ENCODE measurements at places on chromosomes 5 and 9. TPM values are rescaled to one million over a fixed set of nuclear protein-coding genes. Genes with fewer than 3 reads are reported as not detected.

GRCh38 chr9:136901516-136902258 lies 15.4 kb downstream of the TRAF2 start:
- peak; percentile 90 for DNase-seq

DNA sequence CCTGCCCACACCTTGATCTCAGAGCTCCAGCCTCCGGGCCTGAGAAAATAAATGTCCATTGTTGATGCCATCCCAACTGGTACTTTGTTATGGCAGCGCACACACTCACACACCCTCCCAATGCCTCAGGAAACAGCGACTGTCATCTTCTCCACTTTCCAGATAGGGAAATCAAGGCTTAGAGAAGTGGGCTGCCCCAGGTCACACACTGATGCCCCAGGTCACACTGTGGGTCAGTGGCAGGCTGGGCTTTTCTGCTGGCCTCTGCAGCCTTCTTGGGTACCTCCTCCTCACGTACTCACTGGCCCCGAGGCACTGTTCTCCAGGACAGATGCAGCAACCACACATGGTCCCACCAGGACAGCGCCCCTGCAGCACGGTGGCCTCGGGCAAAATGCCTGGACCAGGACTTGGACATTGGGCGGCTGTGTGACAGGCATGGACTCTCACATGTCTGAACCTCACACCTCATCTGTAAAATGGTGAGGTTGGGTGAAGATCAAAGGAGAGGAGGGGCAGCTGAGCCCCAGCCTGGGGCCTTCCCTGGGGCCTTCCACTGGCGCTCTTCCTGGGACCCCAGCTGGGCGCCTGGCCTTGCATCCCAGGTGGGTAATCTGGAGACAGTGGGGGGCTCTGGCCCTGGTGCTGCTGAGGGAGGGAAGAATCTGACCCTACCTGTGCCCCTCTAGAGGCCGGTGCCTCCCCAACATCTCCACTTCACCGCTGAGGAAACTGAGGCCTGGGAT lies 156.0 kb downstream of the COL23A1 start:
- DNase-seq: no peak

DNA sequence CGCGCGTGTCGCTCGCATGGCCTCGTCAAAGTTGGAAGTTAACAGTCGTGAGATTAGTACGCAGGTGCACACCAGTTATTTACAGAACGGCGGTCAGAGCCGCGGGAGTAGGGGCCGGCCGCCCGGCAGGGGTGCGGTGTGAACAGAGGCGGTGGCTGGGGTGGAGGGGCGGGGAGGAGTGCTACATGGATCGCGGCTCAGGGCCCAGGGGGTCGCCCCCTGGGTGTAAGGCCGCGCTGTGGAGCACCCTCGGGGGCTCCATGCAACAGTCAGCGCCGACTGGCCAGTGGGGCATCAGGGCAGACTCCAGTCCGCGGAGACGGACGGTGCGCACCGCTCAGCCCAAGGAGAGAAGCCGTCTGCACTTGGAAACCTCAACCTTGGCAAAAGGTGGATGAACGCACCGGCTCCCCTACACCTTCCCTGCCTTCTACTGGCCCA lies 60.3 kb downstream of the ZNF354C start:
- no peak for DNase-seq

- no peak for DNase-seq
Measured at GRCh38 chr5:82487131-82487530, 209.0 kb upstream of the RPS23 start.

DNA sequence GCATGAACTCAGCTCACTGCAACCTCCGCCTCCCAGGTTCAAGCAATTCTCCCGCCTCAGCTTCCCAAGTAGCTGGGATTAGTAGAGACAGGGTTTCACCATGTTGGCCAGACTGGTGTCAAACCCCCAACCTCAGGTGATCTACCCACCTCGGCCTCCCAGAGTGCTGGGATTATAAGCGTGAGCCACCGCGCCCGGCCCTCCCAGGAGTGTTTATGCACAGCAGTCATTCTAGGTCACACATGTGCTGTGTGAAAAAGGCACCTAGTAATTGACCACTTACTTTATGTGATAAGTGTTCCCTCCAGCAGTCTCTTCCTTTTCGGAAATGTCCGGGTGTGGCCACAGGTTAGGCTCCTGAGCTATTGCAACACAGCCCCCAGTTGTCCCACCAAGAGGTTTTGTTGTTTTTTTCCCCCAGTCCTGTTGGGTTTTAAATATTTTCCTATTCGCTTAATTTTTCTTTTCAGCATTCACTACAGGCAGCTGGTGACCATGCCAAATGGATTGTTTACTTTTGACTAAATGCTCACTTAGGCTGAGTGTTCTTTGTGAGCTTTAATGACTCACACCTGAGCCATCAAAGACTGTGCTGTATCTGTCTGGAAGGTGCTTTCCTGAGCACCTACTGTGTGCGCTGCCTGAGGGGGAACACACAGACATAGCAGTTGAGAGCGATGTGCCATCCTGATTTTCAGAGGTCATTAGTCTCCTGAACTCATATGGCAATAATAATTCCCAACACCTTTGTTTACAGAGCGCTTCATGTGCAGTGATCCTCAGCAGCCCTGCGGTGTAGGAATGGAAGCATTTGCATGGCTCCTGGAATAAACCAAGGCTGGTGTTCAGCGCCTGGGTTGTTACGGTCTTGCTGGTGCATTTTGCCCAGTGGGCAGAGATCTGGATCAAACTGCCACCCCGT lies 94.3 kb downstream of the MVB12B start:
- peak; percentile 73 for DNase-seq

DNA sequence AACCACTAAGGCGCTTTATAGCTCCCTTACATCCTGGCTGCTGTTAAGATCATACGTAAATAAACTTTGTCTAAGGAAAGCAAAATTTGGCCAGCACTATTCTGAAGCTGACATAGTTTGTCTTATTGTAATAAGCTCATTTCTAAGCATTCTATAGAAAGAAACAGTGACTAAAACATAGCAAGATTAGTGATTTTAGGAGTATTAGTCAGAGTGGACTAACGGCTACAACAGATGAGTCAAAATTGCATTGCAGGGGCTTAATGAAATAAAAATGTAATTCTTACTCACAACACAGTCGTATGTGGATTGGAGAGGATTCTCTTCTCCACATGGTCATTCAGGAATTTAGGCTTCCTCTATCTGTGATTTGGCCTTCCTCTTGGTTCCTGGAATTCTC lies 347.6 kb downstream of the GADD45G start:
- peak; percentile 14 for DNase-seq

- DNase-seq: no peak
Measured at GRCh38 chr9:34553511-34554021, 30.8 kb upstream of the ENHO start.

DNA sequence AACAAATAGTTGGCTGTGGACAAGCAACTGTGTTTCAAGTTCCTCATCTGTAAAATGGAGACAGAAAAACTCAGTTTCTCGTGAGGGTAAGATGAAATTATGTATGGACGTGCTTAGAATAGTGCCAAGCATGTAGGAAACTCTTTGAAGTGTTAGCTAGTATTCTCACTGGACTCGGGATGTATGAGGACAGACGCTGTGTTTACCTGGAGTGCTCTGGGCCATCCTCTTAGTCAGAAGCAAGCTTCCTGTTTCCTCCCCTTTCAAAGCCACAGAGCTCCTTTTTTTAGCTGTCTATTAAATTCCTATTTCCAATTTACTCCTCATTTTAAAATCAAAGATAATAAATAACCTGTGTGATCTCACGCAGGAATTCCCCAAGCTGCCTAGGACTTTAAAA lies 23.8 kb upstream of the IQGAP2 start:
- peak; percentile 51 for DNase-seq

DNA sequence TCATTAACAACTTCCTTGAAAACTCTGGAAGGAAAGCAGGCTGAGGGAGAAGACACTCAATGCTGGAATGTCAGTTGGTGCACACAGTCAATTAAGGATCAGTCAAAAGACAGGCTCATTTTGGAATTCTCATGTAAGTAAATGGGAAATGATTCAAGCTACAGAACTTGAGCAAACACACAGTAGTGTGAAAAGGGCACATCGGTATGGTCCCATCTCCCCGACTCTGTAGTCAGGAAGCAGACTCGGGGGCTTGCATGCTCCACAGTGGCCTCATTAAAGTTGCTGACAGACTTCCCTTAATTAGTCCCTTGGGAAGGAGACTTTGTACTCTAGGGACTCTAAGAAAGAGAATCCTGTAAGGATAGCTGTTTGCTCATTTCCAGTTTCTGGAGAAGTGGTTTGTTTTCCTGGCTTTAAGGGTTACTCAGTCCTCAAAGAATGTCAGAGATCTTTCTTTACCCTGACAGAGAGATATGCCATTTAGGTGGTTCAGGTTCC lies 339.2 kb downstream of the ADAMTS6 start:
- DNase-seq: peak; percentile 70

DNA sequence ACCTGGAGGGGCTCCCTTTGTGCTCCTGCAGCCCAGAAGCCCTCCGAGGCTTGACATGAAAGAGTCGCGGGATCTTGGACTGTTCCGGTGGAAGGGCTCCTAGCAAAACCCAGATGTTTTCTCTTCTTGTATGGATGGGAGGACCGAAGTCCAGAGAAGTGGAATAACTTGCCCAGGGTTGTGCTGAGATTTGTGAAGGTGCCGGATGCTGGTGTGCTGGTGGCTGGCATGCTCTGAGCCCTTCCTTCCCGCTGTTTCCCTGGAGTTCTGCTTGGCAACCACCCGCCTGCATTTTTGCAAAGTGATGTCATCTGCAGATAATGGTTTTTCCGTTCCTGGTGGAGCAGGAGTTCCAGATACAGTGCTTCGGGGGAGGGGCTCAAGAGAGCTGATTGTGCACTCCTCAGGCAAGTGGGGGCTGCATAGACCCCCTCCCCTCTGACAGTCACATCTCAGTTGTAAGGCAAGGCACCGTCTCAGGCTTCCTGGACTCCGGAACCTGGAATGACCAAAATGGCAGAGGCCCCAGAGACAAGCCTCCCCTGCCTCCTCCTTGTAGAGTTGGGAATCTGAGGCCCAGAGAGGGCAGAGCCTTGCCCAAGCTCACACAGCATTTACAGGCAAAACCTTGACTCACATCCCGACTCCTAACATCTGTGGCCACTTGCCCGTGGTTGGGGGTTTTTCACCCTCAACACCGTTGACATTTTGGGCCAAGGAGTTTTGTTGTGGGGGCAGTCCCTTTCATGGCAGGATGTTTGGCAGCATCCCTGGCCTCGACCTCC lies 157.0 kb downstream of the RGS3 start:
- DNase-seq: peak; percentile 96

DNA sequence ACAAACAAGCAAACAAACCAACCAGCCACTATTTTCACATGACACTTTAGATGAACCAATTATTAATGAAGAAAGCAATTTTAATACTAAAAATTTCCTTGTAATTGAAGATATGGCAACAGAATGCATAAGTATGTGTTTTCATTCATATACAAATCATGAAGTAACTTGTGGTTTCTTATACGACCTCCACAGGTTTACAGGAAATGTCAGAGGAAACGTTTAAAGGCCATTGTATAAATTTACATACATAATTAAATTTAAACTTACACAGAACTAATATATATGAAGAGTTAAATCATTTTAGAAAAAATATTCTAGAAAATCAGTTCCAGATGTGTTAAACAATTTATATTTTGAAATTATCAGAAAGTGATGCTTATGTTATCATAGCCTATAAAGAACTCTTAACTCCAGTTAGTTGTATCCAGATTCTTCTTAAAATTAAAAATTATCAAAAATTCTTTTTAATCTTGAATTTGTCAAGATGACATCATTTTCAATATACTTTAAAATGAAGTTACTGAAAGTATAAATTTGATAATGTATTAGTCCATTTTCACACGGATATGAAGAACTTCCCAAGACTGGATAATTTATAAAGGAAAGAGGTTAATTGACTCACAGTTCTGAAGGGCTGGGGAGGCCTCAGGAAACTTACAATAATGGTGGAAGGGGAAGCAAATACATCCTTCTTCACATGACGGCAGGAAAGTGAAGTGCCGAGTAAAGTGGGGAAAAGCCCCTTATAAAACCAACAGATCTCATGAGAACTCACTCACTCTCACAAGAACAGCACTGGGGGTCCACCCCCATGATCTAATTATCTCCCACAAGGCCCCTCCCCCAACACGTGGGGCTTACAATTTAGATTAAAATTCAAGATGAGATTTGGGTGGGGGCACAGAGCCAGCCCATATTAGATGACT lies 192.0 kb downstream of the PIK3R1 start:
- no peak for DNase-seq

DNA sequence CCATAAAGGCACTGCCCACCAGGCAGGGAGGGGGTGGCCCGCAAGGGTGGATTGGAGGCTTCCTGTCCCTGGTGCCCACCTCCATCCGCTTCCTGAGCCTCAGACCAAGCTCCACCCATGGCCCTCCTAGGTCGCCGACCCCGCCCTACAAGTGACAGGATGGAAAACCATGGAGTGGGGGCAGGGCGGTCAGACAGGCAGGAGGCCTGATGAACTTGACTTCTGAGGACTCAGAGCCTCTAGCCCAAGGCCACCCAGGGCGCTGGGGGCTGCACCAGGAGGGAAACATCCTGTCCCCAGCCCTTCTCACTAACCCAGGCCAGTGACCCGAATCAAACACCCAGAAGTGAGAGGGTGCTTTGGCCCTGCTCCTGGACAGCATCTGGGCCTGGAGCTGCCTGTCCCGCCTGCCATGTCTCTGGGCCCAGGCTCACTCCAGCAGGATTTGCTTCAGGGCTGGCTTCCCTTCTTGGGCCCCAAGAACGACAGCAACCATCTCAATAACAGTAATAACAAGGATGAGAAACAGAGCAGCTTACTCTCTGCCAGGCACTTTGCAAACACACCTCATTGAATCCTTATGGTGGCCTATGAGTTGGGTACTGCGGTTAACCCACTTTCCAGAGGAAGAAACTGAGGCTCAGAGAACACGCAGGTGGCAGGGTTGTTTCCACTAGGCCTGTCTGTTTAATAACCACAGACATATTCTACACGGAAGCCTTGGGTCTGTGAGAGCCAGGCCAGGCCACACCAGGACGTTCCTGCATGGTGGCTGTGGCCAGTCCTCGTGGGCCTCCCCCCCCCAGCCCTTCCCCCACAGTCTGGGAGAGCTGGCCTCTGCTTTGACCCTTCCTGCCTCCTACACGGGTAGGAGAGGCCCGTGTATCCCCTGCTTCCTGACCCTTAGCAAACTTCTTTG lies 4.4 kb upstream of the ST6GALNAC6 start:
- DNase-seq: no peak

DNA sequence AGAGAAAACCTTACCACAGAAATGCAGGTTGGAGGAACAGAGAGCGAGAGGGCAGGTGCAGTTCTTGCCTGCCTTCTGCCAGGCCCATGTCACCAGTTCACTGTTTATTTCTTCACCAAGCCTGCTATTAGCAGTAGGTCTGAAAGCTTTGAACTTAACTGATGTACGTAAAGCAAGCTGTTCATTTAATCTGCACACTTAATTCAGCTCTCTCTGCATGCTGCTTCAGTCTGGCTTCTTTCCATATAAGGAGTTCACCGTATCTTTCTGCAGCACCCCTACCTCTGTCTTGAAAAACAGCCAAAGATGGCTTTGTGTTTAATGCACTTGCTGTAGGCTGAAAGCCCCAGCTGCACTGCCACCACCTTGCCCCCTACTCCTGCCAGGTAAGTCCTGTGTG lies 205.1 kb downstream of the RAB3C start:
- DNase-seq: no peak

Gene FOXD1
- 192 TPM for total RNA-seq

Gene CSF2
- not detected for total RNA-seq

Gene CKMT2
- total RNA-seq: not detected

Gene FOXD4L3
- not detected for total RNA-seq

Gene ACTBL2
- total RNA-seq: 0.47 TPM

Gene C1QTNF3
- total RNA-seq: not detected

Gene RBM27
- 21.9 TPM for total RNA-seq
